ENCODE measurements at places on chromosomes 13 and 19.

DNA sequence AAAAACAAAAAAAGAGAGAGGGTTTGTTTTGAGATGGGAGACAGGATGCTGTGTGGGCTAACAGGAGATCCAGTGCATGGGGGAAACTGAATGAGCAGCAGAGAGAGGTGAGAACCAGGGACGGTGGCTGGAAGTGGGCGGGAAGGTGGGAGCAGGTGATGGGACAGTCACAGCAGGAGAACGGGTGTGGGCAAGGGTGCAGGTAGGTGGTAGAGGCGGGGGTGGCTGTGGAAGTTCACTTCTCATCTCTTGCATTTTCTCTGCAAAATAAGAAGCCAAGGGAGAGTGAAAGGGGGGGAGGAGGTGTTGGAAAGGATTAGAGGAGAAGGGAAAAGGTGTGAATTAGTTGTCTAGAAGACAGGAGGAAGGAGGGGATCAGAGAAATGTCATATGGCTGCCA, 21.9 kb downstream of the FBXO17 start:
- DNase-seq, result no peak

DNA sequence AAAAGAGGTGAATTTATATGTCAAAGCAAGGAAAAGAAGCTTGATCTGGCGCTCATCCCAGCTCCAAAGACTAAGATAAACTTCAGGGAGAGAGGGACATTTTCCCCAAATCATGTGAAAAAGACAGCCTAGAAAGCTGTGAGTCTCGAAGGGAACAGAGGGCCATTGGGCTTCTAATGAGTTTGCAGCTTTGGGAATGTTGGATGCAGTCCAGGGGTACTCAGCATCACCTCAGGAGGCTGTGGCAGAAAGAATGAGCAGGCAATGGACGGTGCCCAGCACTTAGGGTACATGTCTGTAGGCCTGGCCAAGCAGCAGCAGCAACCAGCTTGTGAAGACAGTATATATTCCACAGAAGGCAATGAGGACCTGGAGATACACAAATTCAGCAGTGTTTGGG, 25.7 kb upstream of the WASF3 start:
- no peak for DNase-seq

- no peak for DNase-seq
These were observed 6.6 kb downstream of the ADAMTSL5 start for GRCh38 chr19:1505991-1506881.

- peak; percentile 79 for DNase-seq
These were observed 5.6 kb downstream of the BCL3 start for GRCh38 chr19:44753932-44754749.

DNA sequence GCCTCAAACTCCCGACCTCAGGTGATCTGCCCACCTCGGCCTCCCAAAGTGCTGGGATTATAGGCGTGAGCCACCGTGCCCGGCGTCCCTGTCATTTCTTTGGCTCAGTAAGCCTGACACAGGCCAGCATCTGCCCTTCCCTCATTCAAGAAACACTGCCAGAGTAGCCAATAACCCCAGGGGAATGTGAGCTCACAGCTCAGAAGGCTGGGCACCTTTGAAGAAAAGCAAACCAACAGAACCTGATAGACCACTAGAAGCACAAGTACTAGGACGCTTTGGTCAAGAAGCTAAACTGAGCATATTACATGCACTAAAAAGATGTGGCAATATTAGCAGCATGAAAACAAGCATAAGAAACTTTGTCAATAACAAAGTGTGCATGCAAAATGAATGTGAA, 14.2 kb downstream of the SIGLEC5 start:
- DNase-seq, result no peak

DNA sequence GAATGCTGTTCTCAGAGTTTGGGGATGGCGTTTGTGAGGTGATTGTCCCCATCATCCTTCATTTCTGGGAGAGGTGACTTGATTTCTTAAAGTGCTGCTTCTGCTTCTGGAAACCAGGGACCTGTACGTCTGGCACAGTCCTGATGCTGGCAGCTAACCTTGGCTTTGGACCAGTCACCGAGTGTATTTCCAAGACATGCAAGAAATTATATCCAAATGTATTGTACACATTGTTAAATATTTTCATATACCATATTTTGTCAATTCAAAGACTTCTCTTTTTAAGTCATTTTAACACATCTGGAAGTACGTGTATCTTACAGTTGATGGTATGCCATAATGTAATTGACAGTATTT, 97.4 kb downstream of the ARHGEF7 start:
- DNase-seq, result no peak

DNA sequence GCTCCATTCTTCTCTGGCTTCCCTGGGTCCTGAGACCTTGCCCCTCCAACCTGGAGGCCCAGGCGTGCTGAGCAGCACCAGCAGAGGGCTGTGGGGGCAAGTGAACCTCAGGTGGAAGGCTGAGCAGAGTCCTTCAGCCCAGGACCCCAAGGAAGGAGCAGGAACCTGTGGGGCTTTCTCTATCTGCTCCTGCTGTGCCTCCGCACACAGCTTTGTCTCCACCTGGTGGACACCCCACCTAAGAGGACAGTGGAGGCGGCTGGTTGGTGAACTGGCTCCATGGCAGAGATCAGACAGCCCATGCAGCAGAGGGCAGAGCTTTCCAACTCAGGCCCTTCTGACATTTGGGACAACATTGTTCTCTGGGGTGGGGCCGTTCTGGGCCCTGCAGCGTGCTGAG, 19.7 kb downstream of the ZFR2 start:
- DNase-seq, result no peak

DNA sequence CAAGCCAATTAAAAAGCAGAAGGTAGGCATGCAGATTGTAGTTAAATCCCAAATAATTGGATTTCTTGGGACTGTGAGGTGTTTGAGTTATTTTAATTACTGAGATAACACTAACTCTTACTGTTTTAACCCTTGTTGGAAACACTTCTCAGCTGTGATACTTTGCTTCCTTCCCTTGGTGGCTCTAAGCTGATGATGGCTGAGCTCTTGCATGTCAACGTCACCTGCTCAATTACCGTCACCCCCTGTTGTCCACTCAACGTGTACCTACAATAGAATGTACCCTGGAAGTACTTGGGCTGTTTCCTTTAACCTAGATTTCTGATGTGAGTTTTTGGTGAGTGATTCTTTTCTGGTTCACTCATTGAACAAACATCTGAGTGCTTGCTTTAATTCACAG, 303.4 kb downstream of the SLC7A1 start:
- DNase-seq, result no peak

DNA sequence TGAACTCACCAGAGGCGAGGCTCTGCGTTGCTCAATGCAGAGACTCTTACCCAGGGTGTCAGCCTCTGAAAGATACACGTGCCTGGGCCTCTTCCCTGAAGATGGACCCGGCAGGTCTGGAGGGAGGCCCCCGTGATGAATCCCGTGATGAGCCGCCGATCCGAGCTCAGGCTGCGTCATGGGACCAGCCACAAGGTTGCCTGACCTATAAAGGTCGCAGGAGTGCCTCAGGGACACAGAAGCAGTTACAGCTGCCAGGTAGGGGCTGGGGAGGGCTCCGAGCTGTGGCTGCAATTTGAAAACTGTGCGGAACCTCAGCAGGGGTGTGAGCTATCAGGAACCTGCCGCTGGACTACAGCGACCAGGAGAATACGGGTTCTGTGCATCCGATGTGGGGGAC, 10.5 kb upstream of the ATP11A start:
- no peak for DNase-seq

DNA sequence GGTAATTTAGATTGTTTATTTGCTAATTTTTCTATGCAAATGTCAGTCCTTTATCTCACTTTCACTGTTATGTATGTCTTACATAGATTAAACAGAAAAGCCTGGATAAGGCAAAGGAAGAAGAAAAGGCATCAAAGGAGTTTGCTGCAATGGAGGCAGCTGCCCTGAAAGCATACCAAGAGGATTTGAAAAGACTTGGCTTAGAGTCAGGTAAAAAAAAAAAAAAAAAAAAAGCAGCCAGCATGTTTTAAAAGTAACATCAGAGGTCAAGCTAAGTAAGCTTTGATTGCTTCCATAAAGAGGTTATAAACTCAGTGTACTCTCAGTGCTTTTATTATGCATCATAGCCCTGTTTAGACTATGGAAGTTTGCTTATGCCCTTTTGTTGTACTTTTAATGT, 3.8 kb downstream of the WBP4 start:
- DNase-seq, result peak; percentile 87

- DNase-seq, result no peak
These were observed 71.0 kb downstream of the RASL11A start for GRCh38 chr13:27341616-27342015.

- DNase-seq, result peak; percentile 90
These were observed 420 bp downstream of the IL17D start for GRCh38 chr13:20703780-20704458.

DNA sequence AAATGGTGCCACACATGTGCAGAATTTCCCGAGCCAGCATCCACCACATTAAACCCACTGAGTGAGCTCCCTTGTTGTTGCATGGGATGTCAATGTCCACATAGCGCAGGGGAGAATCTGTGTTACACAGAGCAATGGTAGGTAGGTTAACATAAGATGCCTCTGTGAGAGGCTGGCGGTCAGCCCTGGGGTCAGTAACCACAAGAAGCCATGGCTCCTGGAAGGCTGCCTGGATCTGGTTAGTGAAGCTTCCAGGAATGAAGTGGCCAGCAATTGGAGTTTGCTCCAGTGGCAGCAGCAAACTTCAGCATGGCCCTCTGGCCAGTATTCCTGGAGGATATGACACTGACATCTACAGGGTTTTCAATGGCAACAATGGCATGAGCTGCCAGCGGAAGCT, 37.0 kb upstream of the PCDH9 start:
- no peak for DNase-seq

GRCh38 chr13:98504029-98504351, 72.9 kb downstream of the STK24 start:
- no peak for DNase-seq
